Left cardiac atrium (tissue), 4 donors: ENCODE measurements at places on chromosomes 3 and 15. TPM values are rescaled to one million over a fixed set of nuclear protein-coding genes. Genes with fewer than 3 reads are reported as not detected.
A peak's percentile ranks its signal among the peaks of the same experiment; 100 is the strongest.

DNA sequence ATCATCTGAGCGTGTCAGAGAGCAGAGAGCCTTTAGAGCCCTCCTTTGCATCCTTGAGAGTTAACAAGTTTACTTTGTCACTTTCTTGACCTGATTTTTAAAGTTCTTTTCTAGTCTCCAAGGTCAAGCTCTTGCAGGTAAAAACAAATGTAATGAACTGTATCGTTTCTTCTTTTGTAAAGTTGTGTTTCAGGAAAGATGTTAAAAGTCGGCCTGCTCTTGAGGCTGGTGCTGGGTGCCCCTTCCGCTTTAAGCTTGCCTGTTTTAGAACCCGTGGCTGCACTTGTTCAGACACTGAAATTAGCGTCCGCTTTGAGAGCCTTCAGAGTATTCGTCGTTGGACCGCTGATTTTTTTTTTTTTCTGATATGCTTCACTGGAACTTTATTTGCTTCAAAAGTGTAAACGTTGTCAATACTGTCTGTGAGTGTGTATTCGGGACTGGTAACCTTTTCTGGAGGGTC is 52.6 kb upstream of the ULK4 start:
- DNase-seq = no peak

GRCh38 chr3:119738741-119739140 is 35.9 kb downstream of the CFAP91 start:
- DNase-seq = no peak

GRCh38 chr3:186270701-186271100 is 91.3 kb downstream of the DGKG start:
- DNase-seq = no peak

GRCh38 chr15:52294881-52295420 is 653 bp downstream of the MYO5C start:
- DNase-seq = no peak

DNA sequence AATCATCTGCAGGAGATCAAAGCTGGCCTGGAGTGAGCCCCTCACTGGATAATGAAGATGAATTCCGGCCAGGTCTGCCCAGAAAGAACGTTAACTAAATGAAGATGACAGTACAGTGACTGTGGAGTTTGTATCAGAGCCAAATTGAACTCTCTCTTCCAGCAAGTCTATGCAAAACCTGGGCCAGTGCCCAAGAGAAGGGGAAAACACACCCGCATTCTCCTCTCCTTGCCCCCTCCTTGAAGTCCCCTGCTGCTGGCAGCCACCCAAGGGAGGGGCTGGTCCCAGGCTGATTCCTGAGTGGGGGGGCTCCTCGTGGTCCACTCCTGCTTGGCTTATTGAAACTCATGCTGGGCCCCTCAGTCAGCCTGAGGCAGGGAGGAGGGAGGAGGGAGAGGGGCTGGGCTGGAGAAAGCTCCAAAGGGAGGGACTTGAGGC is 155.7 kb downstream of the RAB11A start:
- peak; percentile 25 for DNase-seq

- no peak for DNase-seq
Observed at GRCh38 chr15:95975212-95975611, 355.3 kb upstream of the NR2F2 start.

GRCh38 chr15:35605764-35606449 is 59.9 kb upstream of the DPH6 start:
- no peak for DNase-seq

The PLA2G4E gene
- 0.16 TPM for total RNA-seq

- DNase-seq = no peak
Observed at GRCh38 chr3:183275418-183275817, 22.4 kb downstream of the B3GNT5 start.

GRCh38 chr3:111702996-111703985 is 108.1 kb upstream of the ZBED2 start:
- no peak for DNase-seq

The FSTL1 gene
- 376 TPM for total RNA-seq

DNA sequence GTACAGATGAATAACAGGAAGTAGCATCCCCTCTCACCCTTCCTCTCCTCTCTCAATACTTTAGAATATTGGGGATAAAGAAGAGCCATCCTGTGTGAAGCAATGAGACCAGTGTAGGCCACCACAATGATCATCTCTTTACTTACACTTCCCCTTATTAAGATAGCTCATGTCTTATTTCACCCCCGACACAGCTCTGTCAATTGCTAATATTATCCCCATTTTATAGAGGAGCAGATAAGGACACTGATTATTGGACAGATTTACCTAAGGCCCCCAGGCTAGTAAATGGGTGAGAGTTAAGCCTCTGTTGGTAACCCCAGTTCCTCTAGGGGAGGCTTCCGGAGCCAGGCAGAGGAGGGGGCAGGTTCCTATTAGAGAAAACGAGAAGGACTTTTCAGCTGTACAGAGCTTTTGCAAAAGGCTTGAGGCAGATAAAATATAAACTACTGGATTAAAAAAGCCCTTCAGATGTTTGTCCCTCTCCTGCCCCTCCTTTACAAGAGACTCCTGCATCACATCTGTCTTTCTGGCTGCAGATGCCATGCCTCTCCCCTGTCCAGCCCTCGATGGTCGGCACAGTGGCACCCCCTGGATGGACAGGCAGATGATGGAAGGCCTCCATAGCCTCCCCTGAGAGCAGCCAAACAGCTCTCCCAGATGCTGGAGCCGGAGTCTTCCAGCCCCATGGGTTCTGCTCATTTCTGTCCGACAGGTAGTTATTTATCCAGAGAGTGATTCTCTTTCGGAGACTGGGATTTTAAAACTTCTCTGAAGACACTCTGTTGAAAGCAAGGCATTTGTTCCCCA is 49.4 kb upstream of the LCTL start:
- no peak for DNase-seq

GRCh38 chr3:151226088-151226563 is 23.1 kb upstream of the GPR171 start:
- no peak for DNase-seq

DNA sequence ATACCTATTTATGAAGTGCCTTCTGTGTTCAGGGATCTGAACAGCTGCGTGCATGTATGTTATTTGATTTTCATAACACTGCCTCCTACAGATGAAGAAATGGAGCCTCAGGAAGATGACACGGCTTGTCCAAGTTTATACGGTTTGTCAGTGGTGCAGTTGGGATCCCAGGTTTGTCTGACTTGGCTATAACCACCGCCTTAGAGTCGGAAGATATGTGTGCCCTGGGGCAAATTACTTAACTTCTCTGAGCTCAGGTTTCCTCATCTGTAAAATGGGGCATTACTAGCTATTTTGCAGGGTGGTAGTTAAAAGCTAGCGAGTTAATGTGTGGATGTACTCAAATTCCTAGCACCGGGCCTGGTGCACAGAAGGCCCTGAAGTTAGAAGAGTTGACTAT is 54.1 kb upstream of the ANP32A start:
- no peak for DNase-seq

- no peak for DNase-seq
Observed at GRCh38 chr15:59838900-59839299, 149.8 kb upstream of the BNIP2 start.

GRCh38 chr3:60549863-60550262 is 701.4 kb downstream of the FHIT start:
- no peak for DNase-seq

The SST gene
- not detected for total RNA-seq

DNA sequence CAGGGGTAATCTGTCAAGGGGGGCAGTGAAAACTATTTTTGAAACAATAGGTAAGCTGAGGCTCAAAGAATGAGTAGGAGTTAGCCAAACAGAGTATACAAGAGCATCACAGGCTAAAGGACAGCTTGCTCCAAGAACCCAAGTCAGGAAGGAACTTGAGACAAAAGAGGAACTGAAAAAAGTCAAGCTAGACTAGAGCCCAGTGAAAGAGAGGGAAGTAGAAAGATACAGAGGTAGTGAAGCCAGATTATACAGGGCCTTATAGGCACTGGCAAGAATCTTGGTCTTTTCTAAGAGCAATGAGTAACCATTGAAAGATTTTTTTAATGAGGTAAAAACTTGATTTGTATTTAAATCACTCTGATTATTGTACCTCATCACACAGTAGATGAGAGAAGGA is 69.9 kb downstream of the FILIP1L start:
- no peak for DNase-seq

GRCh38 chr3:27680517-27681246 is 41.4 kb downstream of the EOMES start:
- no peak for DNase-seq

GRCh38 chr15:51405693-51406523 is 64.5 kb downstream of the GLDN start:
- DNase-seq = no peak
